ENCODE measurements at places on chromosomes 4 and X.

DNA sequence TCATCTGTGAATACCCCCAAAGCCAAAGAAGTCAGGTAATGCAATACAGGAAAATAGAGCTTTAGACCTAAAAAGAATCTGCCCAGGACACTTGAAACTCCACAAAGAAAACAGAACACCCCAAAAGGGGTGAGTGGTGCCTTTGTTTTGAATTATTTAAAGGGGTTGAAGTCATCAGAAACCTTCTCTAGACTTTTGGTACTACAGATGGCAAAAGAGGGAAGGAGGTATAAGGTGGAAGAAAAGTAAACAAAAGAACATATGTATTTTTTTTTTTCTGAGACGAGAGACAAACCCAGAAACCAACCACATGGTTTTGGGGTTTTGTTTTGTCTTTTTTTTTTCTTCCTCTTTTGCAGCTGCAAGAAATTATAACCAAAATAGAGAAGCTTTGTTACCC is 1477.8 kb downstream of the C4orf33 start:
- no peak for DNase-seq

GRCh38 chrX:143058120-143058519 is 32.4 kb downstream of the SPANXN4 start:
- no peak for DNase-seq

DNA sequence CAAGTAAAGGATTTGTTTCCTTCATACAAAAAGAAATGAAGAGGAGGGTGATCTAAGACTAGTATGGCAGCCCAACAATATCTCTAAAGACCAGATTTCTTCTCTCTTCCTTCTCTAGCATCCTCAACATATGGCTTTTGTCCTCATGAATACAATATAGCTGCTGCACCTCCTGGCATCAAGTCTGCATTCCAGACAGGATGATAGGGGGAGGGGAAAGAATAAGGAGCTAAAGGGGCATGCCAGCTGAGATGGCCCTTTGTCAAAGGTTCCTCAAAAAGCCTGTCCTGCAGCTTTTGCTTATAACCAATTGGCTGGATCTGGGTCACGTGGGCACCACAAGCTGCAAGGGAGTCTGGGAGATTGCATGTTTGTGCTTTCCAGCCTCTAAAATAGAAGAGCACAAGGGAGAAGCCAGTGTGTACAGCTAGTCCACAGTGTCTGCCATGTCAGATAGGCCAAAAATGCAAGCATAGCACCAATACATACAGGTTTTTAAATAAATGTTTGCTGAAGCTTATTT is 132.6 kb downstream of the BCOR start:
- no peak for DNase-seq

GRCh38 chr4:107721436-107722100 is 1.5 kb upstream of the PAPSS1 start:
- no peak for DNase-seq

GRCh38 chr4:21768349-21769310 is 179.9 kb downstream of the KCNIP4 start:
- no peak for DNase-seq

DNA sequence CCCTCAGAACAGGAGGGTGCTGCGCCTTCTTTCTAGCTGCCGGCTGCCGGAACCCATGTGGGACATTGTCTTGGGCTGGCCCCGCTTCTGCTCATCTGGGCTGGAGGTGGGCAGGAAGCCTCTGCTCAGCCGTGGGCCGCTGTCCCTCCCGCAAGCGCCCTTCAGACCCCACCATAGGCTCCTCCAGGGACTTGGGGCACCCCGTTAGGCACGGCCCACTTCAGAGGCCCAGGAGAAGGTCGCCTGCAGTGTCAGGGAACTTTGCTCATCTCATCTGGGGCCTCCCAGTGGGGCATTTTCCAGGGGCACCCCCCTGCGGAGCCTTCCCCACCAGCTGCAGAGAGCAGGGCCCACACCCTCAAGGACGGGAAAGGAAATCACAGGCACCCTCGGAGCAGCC is 32.9 kb downstream of the DOK7 start:
- no peak for DNase-seq

GRCh38 chr4:139587446-139587845 is 31.4 kb upstream of the SETD7 start:
- DNase-seq = no peak

DNA sequence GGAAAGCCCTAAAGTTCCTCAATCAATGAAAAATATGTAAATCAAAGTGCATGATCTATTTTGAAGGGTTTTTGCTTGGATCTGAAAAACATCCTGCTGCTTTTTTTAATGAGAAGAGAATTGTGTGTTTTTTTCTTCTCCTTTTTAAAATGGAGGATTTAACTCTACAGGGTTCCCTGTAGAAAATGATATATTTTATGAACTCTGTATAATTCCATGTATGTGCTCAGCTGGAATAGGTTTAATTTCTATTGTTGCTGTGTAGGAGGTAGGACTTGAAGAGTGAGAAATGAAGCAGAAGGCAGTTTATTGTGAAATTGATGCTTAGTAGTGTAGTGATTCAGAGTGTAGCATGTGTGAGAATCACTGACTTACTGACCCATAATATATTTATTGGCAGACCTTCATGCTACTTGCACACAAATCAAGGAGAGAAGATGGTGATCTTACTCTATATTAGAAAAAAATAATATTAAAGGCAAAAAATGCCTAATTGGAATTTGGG is 286.8 kb upstream of the FSTL5 start:
- no peak for DNase-seq

GRCh38 chr4:19993242-19993641 is 258.5 kb upstream of the SLIT2 start:
- no peak for DNase-seq

- DNase-seq = no peak
Measured at GRCh38 chr4:1215141-1216075, 33.5 kb downstream of the CTBP1 start.

- no peak for DNase-seq
Measured at GRCh38 chrX:2960861-2961515, 31.8 kb upstream of the ARSD start.

DNA sequence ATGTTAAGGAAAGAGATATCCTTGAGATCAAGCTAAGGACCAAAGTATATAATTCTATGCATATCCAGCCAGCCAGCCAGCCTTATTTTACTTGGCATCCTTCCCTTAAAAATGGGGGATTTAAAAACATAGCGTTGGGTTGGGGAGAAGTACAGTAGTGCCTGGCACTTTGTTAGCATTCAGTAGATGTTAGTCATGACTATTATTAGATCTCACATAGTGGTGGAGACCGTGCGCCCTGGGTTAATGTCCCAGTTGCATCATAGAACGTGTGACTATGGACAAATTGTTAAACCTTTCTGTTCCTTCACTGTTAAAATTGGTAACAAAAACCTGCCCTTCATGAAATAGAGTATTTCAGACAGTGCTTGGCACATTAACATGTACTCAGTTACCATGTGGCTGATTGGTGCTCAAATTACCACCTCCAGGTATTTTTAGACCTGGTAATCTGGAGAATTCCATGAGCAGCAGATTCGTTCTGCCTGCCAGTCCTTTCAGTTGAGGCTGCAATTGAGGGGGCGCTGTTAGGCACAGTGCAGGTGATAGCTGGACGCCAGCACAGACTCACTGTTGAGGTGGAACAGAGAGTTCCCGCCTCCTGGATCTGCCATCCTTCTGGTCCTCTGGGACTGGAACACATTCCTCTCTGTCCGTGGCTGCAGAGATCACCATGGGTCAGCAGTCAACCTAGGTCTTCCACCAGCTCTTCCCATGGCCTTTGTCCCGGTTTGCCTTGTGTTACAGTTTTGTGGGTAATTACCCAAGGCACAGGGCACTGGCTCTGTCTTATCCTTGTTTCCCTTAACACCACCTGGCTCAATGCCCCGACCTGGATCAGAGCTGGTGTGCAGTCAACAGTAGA is 31.7 kb downstream of the RBBP7 start:
- peak; percentile 63 for DNase-seq

DNA sequence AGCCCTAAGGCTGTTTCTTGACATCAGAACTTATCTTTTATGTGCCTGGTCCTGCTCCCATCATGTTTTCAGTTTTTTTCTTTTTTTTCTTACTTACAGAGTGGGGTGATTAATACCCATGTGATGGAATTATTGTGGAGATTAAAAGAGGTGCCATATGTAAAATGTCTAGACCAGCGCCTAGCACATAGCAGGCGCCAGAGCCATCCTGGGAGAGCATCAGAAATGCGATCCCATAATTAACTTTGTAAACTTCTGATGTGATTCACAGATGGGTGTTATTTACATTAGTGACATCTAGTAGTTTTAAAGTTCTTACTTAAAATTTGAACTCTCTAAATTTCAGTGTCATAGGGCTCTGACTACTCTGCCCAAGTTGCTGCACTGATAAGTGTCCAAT is 66.2 kb upstream of the PGRMC2 start:
- no peak for DNase-seq

DNA sequence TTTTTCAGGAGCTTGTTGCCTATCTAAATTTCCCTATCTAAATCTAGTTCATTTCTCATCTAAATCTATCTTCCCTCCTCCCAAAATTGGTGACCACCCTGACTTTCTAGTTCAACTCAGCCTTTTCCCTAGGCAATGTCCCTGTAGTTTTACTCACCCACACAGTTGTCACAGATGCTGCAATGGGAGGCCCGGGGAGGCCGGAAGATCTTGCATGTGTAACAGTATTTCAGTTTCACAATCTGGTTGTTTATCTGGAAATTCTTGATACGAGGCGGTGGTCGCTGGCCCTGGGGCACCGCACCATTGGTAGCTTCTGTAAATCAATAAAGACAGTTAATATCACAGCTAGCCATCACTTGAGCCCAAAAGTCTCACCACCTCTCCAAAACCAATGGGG is 20.2 kb downstream of the ZDHHC9 start:
- DNase-seq = no peak

GRCh38 chr4:74133786-74134499 is 24.0 kb upstream of the MTHFD2L start:
- DNase-seq = peak; percentile 75

GRCh38 chrX:102930990-102931756 is 5.9 kb upstream of the RAB40AL start:
- DNase-seq = no peak

DNA sequence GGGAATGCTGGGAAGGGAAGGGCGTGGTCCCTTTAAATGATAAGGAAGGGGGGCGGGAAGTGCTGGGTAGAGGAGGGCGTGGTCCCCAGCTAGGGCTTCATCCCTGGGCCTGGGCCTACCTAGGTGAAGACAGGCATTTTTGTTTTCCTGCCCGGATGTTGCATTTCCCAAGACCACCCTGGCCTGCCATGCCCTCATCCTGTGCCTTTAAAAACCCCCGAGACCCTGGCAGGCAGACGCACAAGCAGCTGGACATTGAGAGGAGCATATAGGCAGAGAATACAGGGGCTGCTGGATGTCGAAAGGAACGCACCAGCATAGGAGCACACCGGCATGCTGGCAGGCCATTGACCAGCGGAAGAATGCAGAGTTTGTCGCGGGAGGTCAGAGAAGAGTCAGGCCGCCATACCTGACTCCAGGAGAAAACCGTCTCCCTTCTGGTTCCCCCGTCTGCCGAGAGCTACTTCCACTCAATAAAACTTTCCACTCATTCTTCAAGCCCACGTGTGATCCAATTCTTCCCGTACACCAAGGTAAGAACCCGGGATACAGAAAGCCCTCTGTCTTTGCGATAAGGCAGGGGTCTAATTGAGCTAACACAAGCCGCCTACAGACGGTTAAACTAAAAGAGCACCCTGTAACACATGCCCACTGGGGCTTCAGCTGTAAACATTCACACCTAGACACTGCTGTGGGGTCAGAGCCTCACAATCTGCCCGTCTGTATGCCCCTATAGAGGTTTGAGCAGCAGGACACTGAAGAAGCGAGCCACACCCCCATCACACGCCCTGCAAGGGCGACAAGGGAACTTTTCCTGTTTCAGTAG is 2.9 kb upstream of the AGA start:
- no peak for DNase-seq

GRCh38 chrX:114162068-114162735 is 421.7 kb upstream of the HTR2C start:
- DNase-seq = no peak

GRCh38 chr4:3790006-3790561 is 23.9 kb downstream of the ADRA2C start:
- no peak for DNase-seq

GRCh38 chrX:122906726-122907125 is 277.4 kb upstream of the GRIA3 start:
- DNase-seq = no peak

DNA sequence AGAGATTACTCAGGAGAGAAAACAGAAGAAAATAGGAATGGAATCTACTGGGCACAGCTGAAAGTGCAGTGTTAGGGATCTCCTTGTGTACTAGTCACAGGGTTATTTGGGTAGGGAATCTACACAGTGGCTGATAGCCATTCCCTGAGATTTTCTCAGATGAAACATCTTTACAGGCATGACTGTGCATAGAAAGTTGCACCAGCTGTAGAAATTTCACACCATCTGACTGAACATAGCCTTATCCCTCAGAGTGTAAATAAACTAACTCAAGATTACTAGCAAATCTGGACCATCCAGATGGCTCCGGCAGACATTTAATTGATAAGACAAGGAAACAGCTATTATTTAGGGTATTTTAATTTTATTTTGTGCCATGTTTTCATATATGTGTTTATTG is 2053.5 kb upstream of the TENM3 start:
- DNase-seq = no peak

DNA sequence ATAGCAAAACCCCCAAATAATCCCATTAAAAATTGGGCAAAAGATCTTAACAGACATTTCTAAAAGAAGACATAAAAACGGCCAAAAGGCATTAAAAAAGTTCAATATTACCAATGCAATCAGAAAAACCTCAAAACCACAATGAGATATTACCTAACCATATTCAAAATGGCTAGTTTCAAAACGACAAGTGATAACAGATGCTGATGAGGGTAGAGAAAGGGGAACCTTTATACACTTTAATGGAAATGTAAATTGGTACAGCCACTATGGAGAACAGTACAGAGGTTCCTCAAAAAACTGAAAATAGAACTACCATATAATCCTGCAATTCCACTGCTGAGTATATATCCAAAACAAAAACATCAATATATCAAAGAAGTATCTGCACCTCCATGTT is 6.2 kb downstream of the AADAT start:
- no peak for DNase-seq

- no peak for DNase-seq
Measured at GRCh38 chr4:55121246-55121645, 4.1 kb downstream of the KDR start.

GRCh38 chr4:89922848-89923416 is 28.3 kb downstream of the MMRN1 start:
- DNase-seq = no peak

- no peak for DNase-seq
Measured at GRCh38 chr4:104093247-104093646, 373.5 kb upstream of the TACR3 start.

- DNase-seq = no peak
Measured at GRCh38 chrX:10278716-10279115, 121.9 kb downstream of the CLCN4 start.

Data from stromal cell of bone marrow (primary cell).